CD4-positive, alpha-beta T cell treated with Interleukin-10 for 1 hour (primary cell): ENCODE measurements at places on chromosomes 11 and 22.
A peak's percentile ranks its signal among the peaks of the same experiment; 100 is the strongest.

GRCh38 chr11:35791088-35791958, 128.7 kb downstream of the TRIM44 start:
- no peak for DNase-seq

DNA sequence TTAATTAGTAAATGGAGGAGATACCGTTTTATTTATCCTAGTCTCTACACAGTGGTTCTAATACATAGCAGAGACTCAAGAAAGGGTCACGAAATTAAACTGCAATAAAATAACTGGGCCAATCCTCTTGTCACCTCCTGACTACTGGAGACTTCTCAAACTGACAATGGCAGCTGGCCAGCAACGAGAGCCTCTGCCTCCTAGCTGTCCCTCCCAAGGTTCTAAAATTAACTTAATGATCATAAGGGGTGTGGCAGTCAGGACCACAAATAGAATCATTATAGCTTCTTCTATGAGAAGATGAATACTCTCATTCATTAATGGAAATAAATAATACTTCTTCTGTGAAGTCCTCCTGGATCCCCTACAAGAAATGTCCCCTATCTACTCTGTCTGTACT, 63.8 kb upstream of the APOA1 start:
- DNase-seq: no peak

GRCh38 chr11:123682696-123683410, 28.4 kb upstream of the SCN3B start:
- DNase-seq: no peak

DNA sequence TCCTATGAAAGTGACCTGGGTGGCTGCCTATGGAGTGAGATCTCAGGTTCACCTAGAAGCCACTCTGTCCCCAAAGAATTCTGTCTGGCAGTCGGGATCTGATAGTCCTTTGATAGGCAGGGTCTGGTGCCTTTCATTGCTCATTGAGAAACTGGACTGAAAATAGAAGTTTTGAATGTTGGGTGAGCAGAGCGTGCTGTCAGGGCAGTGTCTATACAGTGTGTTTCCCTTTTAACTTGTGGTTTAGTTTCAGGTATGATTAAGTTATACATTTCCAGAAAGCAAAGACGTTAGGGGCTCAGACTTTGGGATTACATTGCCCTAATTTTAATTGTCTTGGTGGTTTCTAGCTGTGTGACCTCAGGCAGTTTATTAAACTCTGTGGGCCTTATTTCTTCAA, 111.3 kb upstream of the PAX6 start:
- no peak for DNase-seq

DNA sequence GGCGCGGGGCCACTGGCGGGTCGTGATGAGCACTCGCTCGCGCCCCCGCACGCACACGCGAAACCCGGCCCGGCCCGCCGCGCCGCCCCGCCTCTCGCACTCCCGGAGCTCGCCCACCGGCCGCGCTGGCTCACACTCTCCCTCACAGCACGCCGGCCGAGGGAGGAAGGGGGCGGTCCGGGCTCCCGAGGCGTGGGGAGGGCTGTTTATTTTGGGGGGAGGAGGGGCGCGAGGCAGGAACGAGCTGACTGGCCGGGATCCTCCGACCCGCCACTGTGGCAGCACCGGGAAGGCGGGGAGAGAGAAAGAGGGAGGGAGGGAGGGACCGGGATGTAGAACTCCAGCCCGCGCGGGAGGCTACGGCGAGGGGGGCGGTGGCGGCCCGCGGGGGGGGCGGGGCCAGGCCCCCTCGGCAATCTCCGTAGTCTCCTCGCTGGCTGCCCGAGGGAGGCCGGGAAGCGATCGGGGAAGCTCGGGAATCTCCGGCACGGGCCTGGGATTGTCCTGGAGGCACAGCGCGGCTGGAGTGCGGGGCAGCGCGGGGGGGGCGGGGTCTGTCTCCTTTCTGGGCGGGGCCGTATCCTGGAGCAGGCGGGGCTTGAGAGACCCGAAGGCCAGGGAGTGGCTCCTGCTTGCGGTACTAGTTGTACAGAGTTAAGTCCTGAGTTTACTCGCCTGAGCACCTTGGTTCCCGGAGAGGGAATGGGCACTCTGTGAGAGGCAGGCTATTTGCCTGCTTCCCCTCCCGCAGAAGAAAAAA, at the start of gene RBFOX2:
Gene RBFOX2, minus strand, starts transcription at position 179 of the 760 bp plus-strand sequence. CDS start 399 bp downstream, outside the sequence.
- peak; percentile 66 for DNase-seq

DNA sequence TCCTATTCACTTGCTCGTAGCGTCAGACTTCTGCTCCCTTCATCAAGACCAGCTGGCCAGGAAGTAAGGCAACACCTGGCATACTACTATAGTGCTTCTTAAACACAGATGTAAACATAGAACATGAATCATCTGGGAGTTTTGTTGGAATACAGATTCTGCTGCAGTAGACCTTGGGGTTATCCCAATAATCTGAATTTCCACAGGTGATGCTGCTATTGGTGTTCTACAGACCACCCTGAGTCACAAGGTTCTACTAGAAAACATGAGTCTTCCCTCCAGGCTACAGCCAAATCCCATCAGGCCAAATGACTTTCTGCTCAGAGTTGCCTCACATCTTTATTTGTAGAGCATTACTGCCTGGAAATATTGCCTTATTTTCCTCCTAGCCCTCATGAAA, 175.2 kb downstream of the NELL1 start:
- DNase-seq: no peak

GRCh38 chr22:24285245-24285644, 14.6 kb downstream of the SPECC1L start:
- DNase-seq: peak; percentile 13

- no peak for DNase-seq
These were observed 168.4 kb downstream of the C11orf91 start for GRCh38 chr11:33532257-33532656.

GRCh38 chr11:28877340-28877739, 769.2 kb downstream of the METTL15 start:
- no peak for DNase-seq

- DNase-seq: no peak
These were observed 34.2 kb downstream of the MRGPRD start for GRCh38 chr11:68946416-68947090.

DNA sequence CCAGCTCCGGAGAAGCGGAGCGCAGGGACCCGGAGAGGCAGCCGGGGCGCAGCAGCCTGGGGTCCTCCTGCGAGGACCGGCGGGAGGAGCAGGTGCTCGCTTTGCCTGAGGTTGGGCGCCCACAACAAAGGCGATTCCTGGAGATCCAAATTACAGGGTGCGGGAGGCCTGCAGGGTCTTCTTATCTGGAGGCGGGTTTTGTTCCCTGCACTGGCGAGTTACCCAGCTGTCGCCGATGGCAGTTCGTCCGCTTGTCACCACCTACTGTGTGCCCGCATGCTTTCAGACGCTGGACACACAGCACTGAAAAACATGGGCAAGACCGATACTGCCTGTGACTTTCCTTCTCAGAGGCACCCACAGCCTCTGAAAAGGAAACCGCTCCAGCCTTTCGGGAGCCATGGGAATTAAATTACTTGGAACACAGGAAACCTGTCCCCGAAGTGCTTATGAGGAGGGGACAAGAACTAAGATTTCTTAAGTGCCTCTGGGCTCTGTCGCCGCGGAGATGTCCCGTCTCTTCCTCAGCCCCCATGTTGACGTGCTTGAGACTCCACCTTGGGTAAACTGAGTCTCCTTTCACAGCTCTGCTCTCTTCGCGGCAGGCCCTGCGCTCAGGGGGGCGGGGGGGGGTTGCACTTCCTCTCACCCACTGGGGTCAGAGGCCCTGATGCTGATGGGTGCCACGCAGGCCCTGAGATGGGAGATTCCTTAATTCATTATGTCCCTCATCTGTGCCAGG, 1.3 kb upstream of the ZFTA start:
- no peak for DNase-seq

- no peak for DNase-seq
These were observed 4.5 kb downstream of the IFITM5 start for GRCh38 chr11:294780-295179.
